ENCODE measurements at places on chromosomes 3 and 15.

- no peak for DNase-seq
These were observed 45.4 kb downstream of the GRK7 start for GRCh38 chr3:141808586-141808985.

DNA sequence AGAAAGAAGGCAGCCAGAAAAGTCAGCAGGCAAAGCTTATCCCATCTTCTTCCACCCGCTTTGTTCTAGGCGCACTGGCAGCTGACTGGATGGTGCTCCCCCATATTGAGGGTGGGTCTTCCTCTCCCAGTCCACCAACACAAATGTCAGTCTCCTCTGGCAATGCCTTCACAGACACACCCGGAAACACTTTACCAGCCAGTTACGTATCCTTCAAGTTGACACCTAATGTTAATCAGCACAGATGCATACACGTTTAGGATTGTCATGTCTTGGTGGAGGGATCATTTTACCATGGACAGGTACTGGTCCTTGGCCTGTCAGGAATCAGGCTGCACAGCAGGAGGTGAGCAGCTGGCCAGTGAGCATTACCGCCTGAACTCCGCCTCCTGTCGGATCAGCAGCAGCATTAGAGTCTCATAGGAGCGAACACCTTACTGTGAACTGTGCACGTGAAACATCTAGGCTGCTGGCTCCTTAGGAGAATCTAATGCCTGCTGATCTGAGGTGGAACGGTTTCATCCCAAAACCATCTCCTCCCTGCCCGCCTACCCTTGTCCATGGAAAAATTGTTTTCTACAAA lies 59.1 kb upstream of the PYDC2 start:
- no peak for DNase-seq

DNA sequence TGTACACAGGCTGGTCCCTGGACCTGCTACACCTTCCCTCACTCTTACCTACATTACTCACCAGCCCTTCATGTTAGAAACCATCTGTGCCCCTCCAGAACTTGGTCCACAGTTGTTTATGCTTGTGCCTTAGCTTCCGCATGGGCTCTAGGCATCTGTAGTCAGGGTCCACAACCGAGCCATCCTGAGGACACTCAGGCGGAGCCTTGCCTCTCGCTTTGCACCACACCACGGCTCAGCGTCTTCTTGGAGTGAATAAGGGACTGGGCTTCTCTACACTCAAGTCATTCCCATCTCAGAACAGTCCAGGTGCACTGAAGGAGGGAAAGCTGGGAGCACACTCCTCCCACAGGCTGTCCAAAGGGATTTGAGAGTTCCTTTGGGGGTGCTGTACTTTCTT lies 97.8 kb downstream of the HMG20A start:
- DNase-seq: no peak

GRCh38 chr3:64016941-64017620 lies 6.2 kb downstream of the PSMD6 start:
- no peak for DNase-seq

GRCh38 chr3:182567700-182568099 lies 225.6 kb upstream of the ATP11B start:
- DNase-seq: no peak

GRCh38 chr3:106305882-106306435 lies 437.1 kb upstream of the CBLB start:
- DNase-seq: no peak

DNA sequence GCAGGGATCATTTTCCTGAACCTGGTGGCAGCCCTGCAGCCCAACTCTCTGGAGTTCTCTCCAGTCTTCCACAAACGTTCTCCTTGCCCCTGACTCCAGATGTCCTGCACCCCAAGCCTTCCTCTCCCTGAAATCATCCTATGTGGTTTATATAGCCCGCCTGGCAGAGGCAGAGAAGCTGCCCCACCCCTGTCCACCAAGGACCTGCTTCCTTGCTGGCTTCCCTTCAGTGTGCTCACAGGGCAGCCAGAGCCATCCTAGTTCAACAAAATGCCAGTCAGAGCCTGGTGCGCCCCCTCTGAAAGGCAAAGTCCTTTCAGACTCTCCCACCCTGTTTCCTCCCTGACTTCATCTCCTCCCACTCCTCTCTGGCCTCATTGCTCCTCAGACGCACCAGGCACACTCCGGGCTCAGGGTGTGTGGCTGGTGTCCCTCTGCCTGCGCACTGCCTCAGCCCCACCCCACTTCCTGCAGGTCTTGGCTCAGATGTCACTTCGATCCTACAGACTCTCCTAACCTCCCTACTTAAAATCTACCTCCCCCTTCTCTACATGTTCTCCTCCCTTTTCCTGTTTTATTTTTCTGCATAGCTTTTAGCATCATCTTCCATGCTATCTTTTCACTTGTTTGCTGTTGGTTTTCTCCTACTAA lies 5.9 kb downstream of the KBTBD13 start:
- no peak for DNase-seq

DNA sequence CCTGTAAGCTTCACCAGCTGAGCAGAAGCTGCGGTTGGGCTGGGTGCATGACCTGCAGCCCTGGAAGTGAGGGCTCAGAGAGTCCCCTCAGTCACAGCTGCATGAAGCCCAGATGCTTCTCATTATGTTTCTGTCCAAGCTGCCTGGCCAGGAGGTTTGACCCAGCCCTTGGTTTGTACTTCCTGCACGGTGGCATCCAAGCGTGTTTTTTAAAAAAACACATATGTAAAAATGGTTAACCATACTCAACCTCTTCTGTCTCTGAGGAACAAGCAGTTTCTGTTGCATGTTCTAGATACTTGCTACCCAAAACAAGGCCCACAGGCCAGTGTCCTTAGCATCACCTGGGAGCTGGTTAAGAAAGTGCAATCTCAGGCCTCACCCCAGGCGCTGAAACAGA lies 76.0 kb upstream of the ATP10A start:
- DNase-seq: no peak

GRCh38 chr3:108664266-108664665 lies 74.7 kb downstream of the DZIP3 start:
- no peak for DNase-seq

- no peak for DNase-seq
These were observed 158.3 kb upstream of the STAC start for GRCh38 chr3:36221975-36222374.

- no peak for DNase-seq
These were observed 52.5 kb upstream of the OTOL1 start for GRCh38 chr3:161443921-161444693.

GRCh38 chr3:55826731-55827496 lies 339.8 kb upstream of the WNT5A start:
- no peak for DNase-seq

DNA sequence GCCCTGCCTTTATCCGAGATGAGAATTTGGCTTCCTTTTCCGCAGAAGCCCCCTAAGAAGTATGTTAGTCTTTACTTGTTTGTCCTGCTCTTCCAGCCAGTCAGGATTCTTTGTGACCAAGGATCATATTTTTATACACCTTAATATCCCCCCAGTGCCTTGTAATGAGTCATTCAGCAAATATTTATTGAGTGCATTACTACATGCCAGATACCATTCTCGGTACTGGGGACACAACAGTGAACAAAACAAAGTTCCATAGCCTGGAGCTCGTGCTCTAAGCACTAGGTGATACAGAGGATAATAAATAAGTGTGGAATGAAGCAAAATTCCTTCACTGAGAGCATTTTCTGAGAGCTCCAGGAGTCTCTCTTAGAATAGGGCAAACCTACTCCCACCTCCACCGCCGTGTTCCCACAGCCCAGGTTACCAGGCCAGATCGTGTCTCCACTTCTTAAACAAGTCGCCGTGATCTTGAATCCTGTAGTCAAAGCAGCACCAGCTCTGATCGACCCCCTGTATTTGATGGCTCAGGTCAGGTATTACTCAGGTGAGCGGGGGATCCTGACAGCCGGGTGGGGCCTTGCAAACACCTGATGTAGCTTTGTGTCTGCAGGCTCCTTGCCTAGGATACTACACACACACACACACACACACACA lies 18.5 kb downstream of the TTC21A start:
- DNase-seq: no peak

DNA sequence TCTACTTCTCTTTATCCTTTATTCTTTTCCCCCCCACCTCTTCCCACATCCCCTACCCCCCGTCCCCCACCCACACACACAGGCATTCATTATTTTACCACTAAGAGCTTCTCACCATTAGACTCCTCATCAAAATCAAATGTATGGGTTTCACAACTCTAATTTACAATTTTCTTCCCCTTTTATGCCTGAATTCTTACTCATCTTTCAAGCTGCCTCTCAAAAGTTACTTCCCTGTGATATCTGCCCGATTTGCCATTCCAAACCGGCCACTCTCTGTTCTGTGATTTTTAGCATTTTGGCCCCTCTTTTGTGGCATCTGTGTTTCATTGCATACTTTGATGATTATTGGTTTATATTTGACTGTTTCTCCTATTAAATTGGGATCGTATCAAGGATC lies 42.2 kb downstream of the SLC9A9 start:
- DNase-seq: no peak

DNA sequence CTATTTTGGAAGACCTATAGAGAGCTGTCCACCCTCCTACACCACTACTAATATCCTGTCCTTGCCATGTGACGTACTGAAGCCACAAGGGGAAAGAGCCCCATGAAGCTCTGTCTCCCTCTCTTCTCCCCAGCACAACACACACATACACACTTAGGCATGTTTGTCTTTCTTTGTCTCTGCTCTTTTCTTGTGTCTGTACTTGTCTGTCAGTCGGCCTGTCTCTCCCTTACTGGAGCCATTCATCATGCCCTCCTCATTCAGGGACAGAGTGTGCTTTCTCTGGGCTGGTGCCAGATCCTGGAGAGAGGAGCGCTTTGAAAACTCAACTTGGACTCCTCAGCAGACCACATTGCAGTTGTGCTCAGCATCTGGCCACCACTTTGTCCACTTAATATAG lies 47.6 kb downstream of the PSMD6 start:
- DNase-seq: no peak

DNA sequence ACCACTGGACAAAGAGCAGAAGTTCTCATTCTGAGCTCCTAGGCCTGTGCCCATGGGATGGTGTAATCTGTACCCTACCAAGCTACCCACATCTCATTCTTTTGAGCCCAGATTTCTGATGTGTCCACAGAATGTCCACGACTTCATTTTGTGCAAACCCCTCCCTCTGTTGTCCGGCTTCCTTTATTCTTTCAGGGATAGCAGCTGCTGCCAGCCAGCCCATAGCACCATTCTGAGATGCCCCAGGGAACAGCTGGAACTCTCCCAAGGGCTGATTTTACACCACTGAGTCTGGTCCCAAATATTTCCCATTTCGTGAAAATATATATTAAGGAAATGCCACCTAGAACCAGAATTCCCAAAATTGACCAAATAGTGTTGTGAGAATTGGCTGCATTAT lies 236.6 kb downstream of the SATB1 start:
- DNase-seq: no peak

DNA sequence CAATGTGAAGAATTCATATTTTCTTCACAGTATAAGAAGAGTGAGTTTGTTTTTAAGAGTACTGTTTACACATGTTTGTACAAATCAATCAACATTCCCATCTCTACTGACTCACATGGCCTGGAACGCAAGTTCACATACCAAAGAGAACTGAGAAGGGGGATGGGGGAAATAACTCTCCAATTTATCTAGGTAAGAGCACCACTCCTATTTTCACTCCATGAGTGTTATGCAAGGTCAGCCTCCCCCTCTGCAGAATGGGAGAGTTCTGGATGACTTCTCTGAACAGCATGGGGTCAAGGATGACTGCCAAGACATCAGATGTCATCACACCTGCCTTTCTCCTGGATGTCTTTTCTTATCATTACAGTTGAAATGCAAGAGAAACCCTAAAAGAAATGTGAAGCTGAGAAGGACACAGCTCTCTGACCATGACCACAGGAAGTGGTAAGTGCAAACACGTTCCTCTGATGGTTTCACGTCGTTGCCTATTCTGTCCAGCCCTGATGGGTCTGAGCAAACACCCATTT lies 95.2 kb downstream of the SEMA6D start:
- no peak for DNase-seq

Data from activated CD4-positive, CD25-positive, alpha-beta regulatory T cell (primary cell).